ENCODE measurements at places on chromosomes 12 and 14. TPM values are rescaled to one million over a fixed set of nuclear protein-coding genes. Genes with fewer than 3 reads are reported as not detected.

BEGAIN gene
- total RNA-seq, result 1.3 TPM

- H3K36me3 ChIP-seq, result no peaks in the 10 kb centered on the region
- H3K4me1 ChIP-seq, result peaks cover 30% of the 10 kb centered on the region
- no peaks in the 10 kb centered on the region for H3K27me3 ChIP-seq
- H3K4me3 ChIP-seq, result no peak overlapping the region
Measured at GRCh38 chr14:76718306-76719040, 42.8 kb upstream of the VASH1 start.

GRCh38 chr14:69711881-69712560 lies 54.9 kb upstream of the SRSF5 start:
- H3K4me1 ChIP-seq, result peaks cover 44% of the 10 kb centered on the region
- peak overlapping the region; percentile 60 for H3K27ac ChIP-seq
- H3K36me3 ChIP-seq, result peaks cover 20% of the 10 kb centered on the region
- DNase-seq, result no peak

C1R gene
- total RNA-seq, result 386 TPM

DNA sequence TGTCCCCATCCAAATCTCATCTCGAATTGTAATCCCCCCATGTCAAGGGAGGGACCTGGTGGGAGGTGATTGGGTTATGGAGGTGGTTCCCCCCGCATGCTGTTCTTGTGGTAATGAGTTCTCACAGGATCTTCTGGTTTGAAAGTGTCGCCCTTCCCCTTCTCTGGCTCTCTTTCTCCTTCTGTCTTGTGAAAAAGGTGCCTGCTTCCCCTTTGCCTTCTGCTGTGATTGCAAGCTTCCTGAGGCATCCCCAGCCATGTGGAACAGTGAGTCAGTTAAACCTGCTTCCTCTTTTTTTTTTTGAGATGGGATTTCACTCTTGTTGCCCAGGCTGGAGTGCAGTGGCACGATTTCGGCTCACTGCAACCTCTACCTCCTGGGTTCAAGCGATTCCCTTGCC lies 104.0 kb downstream of the CCDC91 start:
- H3K27me3 ChIP-seq, result no peaks in the 10 kb centered on the region
- no peak overlapping the region for H3K4me3 ChIP-seq
- H3K36me3 ChIP-seq, result no peaks in the 10 kb centered on the region
- no peak for DNase-seq
- H3K4me1 ChIP-seq, result no peaks in the 10 kb centered on the region

DNA sequence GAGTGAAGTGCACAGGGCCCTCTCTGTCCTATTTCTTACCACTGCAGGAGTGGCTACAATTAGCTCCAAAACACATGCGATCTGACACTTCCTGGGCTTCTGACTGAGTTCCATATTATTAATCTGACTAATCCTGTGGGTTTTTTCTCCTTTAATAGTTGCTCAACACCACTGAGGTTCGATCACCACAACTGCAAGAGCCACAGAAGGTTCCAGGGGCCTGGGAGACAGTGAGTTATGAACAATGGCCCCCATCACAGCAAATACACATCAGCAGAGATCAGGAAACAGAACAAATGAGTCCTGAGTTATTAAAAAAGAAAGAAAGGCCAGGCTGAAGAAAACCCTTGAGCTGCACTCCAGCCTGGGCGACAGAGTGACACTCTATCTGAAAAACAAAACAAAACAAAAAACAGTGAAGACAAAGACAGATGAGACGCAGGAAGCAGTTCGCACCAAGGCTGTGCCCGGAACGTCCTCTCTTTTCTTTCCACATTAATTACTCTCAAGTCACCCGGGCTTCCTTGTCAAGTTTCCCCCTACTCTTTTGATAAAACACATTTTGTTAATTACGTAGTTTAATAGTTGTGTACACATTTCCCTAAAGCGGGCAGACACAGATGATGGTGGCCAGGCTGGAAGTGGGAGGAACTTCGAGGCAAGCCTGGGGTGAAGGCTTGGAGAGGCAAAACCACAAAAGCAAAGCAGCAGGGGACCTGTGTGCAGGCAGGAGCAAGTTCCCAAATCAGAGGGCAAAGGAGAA lies 42.7 kb downstream of the CDC42BPB start:
- peaks cover 4% of the 10 kb centered on the region for H3K36me3 ChIP-seq
- no peak overlapping the region for H3K4me3 ChIP-seq
- no peak overlapping the region for H3K27ac ChIP-seq
- H3K27me3 ChIP-seq, result no peaks in the 10 kb centered on the region

DNA sequence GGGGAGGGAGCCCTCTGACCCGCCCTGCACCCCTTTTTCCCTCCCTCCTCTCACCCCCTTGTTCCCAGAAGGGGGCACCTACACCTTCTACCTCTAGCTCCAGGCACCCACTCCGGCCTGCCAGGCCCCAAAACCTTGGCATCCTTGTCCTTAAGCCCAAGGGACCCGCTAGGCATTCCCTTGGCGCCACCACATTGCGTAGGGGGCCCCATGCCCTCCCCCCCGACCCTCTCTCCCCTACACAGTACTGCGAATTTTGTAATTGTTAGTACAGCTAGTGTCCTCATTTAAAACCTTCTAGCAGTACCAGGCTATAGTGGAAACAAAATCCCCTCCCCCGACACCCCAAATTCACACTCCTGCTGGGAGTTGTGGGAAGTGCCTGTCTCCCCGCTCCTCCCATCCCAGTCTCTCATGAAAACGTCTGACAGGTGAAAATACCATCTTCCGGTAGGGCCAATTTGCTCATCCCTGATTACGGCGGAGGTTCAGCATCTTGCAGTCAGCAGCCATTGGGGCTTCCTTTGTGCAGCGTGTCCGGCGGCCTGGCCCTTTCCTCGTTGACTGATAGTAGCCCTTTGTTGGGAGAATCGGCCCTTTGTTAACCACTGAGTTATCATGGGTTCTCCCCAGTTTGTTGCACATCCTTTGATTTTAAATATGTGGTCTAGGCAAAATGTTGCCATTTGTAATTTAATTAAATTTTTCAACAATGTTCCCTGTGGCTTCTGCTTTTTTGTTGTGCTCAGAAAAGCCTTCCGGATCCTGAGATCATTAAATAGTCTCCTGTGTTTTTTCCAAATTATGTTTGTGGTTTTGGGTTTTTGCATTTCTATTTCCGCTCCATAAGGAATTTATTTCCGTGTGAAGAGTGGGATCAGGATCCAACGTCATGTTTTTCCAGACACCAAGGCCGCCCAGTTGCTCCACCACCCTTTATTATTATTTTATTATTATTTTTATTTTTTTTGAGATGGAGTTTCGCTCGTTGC lies 7.9 kb upstream of the CEP170B start:
- no peaks in the 10 kb centered on the region for H3K4me1 ChIP-seq
- H3K36me3 ChIP-seq, result no peaks in the 10 kb centered on the region
- DNase-seq, result no peak
- H3K4me3 ChIP-seq, result no peak overlapping the region
- no peaks in the 10 kb centered on the region for H3K27me3 ChIP-seq
- H3K27ac ChIP-seq, result no peak overlapping the region

DNA sequence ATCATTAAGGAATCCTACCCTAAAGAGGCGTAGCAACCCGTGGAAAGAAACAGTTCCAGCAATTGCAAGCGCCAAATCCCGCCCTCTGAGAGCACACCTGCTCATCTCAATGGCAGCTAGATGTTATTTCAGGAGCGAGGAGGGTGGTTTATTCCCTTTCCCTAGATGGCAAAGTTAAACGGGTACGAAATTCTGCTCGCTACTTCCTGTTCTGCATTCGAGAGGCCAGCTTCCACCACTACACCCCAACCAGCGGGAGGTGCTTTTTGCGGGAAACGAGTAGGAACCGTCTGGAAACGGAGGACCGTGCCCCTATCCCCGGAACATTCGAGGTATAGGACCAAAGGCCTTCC lies 536 bp downstream of the VPS29 start:
- peak; percentile 55 for DNase-seq
- peak overlapping the region; percentile 67 for H3K4me3 ChIP-seq
- peak overlapping the region; percentile 77 for H3K27ac ChIP-seq
- H3K27me3 ChIP-seq, result no peaks in the 10 kb centered on the region
- no peaks in the 10 kb centered on the region for H3K36me3 ChIP-seq

FCF1 gene
- total RNA-seq, result 40.8 TPM

GRCh38 chr12:71567537-71567936 lies 96.1 kb downstream of the ZFC3H1 start:
- no peak overlapping the region for H3K4me3 ChIP-seq
- H3K27me3 ChIP-seq, result no peaks in the 10 kb centered on the region
- no peak for DNase-seq
- H3K4me1 ChIP-seq, result no peaks in the 10 kb centered on the region

DNA sequence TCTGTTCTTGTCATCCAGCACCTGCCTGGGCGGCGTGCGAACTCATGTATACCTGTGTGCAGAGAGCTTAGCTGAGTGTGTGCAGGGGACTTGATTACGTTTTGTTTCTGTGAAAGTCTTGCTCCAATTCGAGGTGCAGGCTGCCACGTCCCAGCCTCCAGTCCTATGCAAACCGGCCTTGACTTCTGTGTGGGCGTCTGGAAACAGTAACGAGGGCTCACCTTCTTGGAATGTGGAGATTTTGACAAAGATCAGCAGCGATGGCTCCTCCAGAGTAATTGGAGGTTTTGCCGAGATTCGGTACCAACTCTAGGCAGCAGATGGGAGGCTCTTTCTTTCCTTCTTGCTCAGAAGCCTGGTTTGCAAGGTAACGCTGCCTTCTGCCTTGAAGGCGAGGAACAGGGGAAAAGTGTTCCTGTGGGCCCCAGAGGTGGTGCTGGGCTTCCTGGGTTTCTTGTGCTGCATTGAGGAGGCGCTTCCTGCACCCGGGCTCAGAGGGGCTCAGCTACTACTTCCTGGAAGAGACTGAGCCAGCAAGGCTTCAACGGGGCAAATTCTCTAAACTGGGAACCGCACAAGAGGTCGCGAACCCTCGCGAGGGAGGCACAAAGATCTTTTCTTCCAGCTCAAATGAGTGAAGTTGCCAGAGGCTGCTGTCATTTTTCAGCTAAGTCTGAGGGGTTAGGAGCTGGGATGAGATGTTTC lies 249.0 kb downstream of the AACS start:
- H3K27ac ChIP-seq, result no peak overlapping the region
- DNase-seq, result no peak
- H3K4me1 ChIP-seq, result no peaks in the 10 kb centered on the region
- no peaks in the 10 kb centered on the region for H3K36me3 ChIP-seq

DNA sequence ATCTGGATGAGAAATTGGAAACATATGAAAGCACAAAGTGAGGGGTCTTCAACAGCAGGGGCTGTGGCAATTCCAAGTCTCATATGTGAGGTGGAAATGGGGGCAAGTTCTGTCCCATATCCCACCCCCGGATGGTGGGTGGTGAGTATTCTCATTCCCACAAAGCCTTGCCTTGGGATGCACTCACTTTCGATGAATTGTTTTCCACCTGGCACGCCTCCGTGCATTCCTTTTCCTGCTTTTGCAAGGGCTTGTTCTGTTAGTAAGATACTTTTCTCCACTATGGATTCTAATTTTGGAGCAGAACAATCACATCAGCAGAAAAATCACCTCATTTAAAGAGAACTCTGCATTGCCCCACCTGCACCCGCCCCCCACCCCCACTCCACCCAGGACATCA lies 3.1 kb downstream of the LACRT start:
- H3K4me1 ChIP-seq, result no peaks in the 10 kb centered on the region
- H3K4me3 ChIP-seq, result no peak overlapping the region
- H3K27me3 ChIP-seq, result no peaks in the 10 kb centered on the region

C1QL4 gene
- 0.67 TPM for total RNA-seq

GRCh38 chr12:79911889-79912656 lies 22.8 kb downstream of the PPP1R12A start:
- DNase-seq, result no peak
- H3K4me1 ChIP-seq, result peaks cover 6% of the 10 kb centered on the region
- H3K27me3 ChIP-seq, result no peaks in the 10 kb centered on the region
- H3K36me3 ChIP-seq, result no peaks in the 10 kb centered on the region
- H3K4me3 ChIP-seq, result no peak overlapping the region

NELL2 gene
- 32.0 TPM for total RNA-seq

CCDC175 gene
- not detected for total RNA-seq

ANAPC5 gene
- 114 TPM for total RNA-seq

WNT1 gene
- total RNA-seq, result not detected

DNA sequence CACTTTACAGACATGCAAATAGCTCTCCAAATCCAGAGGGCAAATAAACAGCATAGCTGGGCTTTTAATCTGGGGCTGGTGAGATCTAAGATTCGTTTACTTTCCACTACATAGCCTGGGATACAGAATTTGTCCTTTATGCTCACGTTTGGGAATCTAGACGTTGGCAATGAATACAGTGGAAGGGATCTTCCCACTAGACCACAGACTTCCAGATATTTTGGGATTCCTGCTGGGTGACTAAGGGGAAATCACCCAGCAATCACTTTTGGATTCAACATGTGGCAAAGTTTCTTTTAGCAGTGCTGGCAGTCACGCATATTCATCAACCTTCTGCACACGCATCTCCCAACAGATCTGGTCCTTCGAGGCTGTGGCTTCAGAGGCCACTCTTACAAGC lies 23.5 kb downstream of the APPL2 start:
- peaks cover 11% of the 10 kb centered on the region for H3K36me3 ChIP-seq
- DNase-seq, result no peak
- no peaks in the 10 kb centered on the region for H3K4me1 ChIP-seq
- H3K27me3 ChIP-seq, result no peaks in the 10 kb centered on the region
- no peak overlapping the region for H3K4me3 ChIP-seq

GRCh38 chr12:124717318-124717717 lies 146.3 kb downstream of the SCARB1 start:
- H3K27ac ChIP-seq, result peak overlapping the region; percentile 38
- H3K4me1 ChIP-seq, result peaks cover 25% of the 10 kb centered on the region
- H3K36me3 ChIP-seq, result no peaks in the 10 kb centered on the region
- no peaks in the 10 kb centered on the region for H3K27me3 ChIP-seq
- H3K4me3 ChIP-seq, result no peak overlapping the region

DNA sequence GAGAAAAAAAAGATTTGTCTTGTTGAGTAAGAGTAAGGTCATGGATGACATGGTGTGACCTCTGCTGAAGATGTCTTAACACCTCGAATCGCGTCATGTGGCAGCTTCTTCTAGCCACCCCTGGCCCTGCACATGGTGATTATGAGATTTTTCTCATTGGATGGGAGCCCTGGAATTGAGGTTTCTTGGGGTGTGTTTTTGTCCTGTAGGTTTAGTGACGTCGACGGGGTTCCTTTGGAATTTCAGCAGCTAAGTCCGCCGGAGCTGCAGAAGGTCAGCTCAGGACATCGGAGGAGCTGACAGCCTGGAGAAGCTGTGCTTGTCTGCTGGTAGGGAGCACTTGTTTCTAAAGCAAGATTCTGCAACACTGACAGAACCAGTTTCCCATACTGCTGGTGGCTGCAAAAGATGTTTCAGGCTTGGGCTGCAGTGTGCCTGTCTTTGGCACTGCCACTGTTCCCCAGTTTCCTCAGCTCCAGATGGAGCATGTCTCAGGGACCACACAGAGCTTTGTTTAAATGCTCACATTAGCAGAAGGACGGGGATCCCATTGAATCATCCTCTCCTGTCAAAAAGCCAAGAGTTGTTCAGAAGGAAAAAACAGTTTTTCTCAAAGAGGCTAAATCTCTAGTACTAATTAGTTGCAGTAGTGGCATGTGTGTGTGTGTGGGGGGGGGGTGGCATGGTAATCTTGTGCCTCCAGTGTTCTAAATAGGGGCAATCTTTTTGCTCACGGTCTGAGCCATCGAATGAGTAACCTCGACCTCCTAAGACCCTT lies 5.2 kb upstream of the FOS start:
- H3K4me1 ChIP-seq, result peaks cover 22% of the 10 kb centered on the region
- H3K27ac ChIP-seq, result no peak overlapping the region
- no peak for DNase-seq
- no peaks in the 10 kb centered on the region for H3K27me3 ChIP-seq
- H3K4me3 ChIP-seq, result no peak overlapping the region
